ENCODE measurements at places on chromosomes 4 and X.

DNA sequence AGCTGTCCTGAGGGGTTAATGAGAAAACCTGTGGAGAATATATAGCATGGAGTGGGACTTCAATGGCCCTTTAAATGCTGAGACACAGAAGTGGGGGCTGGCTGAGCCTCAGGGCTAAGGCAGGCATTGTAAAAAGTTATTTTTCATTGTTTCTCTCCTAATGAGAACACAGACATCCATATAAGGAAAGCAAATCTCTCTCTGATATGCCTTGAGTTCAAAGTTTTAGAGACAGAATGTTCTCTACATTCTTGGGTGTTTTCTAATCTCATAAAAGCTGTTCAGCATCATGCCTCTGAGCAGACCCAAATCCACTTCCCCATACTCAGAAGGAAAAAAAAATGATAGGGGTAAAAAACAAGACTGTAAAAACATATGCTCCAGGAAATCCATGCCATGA is 16.8 kb upstream of the RAB40A start:
- no peak for DNase-seq

DNA sequence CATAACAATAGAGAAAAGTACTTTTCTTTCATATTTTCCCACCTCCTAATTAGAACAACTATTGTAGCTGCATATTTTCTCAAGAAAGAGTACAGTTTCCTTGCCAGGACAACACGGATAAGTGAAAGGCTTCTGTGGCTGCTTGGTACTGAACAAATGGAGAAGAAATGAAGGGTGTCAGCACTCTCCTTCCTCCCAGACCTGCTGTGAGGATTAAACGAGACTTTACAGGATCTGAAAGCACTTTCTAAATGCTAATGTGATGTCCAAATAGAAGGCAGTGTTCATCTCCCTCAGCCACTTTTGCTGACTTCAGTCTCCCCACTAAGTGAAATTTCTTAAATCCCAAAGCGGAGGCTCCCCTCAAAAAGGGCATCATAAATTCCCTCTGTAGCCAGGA is 13.9 kb downstream of the NIPAL1 start:
- DNase-seq: no peak

DNA sequence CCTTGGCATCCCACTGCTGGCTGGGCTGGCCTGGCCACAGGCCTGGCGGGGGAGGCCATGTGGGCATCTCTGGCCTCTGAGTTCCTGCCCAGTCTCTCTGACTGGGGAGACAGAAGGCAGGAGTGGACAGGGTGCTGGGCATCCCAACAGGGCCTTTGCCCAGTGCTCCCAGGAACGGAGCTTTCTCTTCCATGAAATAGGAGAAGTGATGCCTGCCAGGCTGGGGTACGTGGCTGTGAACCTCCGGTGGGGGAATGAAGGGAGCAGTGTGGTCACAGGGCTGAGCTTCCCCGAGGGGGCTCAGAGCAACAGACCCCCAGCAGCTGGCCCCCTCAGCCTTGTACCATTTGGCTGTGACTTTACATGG is 40.4 kb upstream of the HMX1 start:
- no peak for DNase-seq

DNA sequence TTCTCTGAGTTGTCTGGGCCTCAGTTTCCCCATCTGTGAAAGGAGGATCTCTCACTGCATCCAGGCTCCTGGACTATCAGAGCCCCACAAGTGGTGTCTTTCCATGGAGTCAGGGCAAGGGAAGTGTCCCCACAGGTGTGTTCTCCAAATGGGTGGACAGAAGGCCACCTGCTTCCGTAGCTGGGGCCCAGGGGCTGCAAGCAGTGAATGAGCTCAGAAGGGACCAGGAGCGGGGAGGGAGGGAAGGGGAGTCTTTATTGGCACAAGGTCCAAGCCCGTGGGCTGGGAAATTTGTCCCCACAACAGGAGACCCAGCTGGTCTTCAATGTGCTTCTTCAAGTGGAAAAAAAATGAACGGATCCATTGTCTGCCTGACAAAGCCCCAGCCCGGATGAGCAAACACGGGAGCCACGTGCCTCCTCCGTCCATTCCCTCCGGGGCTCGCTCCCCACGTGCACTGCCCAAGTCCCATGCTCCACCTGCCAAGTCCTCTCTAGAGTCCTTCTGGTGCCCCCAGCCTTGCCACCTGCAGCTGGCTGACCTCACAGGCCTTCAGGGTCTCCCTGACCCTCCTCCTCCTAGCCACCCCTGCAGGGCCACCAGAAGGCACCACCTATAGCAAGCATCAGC is 72.0 kb downstream of the JAKMIP1 start:
- DNase-seq: no peak

GRCh38 chrX:10529344-10529743 is 91.0 kb downstream of the MID1 start:
- peak; percentile 53 for DNase-seq

DNA sequence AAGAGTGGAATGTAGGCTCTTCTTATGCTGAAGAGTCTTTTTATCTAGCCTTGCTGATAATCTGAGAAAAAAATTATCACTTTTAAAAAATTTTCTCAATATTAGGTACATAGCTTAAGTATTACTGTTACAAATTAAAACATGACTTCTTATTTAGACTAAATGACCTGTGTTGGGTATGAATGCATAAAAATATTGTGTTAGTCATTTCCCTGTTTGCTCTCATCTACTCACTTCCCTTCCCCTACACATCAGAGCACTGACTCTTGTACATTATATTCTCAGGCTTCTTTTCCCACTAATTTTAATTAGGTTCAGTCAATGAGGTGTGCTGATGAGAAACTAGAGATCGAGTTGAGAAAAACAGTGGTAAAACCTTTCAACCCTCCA is 881.0 kb downstream of the PCDH18 start:
- no peak for DNase-seq

DNA sequence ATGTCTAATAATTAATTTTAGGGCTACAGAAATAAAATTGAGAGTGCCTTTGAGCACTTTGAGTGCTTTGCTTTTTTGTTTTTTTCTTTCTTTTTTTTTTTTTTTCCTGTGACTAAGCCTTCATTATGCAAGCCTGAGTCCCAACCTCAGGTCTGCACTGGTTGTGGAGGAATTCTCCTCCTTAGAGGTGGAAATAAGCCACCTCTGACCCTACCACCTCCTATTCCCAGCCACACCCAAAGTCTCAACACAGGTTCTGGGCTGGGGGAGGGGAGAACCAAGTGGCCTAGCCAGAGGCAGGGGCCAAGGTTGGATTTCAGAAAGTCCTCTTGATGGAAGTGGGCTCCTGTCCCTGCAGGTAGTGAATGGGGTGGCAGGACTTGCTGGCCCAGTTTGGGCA is 180.2 kb downstream of the ARAP2 start:
- no peak for DNase-seq

GRCh38 chr4:47287735-47288134 is 175.8 kb downstream of the COMMD8 start:
- DNase-seq: peak; percentile 89

DNA sequence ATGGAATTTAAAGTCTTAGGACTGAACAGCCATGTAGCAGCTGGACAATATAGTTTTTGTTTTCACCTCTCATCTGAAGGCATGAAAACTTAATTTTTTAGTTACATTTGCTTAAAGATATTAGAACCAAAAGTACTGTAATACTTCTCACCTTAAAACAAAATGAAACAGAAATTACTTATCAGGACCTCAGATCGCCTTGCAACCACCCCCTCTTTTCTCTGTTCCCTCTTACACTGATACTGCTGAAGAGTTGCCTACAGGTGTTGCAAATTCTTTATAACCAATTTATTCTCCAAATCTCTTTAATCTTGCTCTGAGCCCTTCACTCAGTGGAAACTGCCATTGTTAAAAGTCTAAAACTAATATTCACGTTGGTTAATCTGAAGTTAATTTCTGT is 145.0 kb downstream of the SPCS3 start:
- DNase-seq: no peak

DNA sequence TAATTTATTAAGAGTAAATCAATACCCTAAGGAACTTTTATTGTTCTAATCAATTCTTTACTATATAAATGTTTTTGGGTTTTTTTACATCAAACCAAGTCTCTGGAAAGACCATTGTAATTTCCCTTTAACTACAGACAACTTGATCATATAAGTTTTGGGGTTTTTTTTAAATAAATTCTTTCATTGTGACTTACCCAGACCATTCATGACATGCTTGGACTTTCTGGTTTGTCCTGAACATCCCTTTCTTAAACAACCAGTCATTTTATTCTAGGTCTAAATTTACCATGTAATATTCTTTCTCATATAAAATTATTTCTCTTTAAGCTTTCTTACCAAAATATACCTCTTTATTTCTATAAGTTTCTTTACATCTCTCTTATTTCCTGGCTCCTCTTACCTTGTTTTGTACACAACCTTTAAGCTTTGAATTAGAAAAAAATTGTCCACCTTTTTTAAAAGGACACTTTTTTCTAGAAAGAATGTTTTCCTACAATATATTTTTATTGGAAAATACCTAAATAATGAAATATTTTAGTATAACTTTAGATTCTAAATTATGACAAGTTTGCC is 8.4 kb downstream of the CNGA1 start:
- peak; percentile 34 for DNase-seq

GRCh38 chr4:183411291-183411861 is 33.1 kb upstream of the CDKN2AIP start:
- DNase-seq: peak; percentile 91

GRCh38 chr4:633976-634598 is 8.7 kb downstream of the PDE6B start:
- no peak for DNase-seq

DNA sequence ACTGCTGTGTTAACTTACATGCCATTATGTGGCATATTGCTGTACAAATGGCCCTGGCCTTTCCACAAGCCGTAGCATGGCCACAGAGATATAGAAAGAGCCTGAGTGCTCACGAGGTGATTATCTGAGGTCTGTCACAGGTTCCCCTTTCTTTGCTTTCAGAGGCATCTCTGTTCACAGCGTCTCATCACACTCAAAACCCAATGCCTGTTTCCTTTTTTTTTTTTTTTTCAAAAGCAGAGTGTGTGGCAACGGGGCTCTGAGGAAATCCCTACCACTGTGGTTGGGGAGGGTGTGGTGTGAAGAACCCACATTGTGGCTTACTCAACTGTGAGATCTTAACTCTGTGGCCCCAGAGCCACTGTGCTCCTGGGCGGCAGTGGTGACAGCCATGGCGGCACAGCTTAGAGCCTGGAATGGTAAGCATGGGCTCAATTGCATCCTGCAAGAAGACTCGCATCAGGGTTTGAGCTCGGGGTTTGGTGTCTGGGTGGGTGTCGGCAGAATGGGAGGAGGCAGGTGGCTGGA is 30.8 kb downstream of the RTL5 start:
- DNase-seq: no peak

GRCh38 chr4:720111-720860 is 14.7 kb downstream of the PCGF3 start:
- no peak for DNase-seq

DNA sequence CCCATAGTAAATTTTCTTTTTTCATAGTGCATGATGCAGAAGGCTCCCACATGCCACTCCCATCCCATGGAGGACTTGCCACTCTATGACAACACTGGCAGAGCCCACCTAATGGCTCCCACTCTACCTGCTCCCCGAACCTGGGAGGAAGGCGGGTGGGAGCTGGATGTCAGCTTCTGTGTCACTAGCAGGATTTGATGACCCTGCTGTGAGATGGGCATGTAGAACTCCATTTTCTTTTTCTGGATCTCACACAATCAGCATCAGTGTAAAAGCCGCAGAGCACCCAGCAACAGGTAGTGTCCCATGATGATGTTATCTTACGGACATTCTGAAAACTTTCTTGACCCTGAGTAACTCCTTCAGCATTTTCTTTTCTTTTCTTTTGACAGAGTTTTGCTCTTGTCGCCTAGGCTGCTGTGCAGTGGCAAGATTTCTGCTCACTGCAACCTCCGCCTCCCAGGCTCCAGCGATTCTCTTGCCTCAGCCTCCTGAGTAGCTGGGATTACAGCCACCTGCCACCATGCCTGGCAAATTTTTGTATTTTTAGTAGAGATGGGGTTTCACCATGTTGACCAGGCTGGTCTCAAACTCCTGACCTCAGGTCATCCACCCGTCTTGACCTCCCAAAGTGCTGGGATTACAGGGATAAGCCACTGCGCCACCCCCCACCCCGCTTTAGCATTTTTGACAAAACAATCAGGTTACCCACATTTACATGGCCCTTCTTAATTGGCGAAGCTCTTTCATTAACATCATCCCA is 15.0 kb upstream of the ADH1A start:
- no peak for DNase-seq

DNA sequence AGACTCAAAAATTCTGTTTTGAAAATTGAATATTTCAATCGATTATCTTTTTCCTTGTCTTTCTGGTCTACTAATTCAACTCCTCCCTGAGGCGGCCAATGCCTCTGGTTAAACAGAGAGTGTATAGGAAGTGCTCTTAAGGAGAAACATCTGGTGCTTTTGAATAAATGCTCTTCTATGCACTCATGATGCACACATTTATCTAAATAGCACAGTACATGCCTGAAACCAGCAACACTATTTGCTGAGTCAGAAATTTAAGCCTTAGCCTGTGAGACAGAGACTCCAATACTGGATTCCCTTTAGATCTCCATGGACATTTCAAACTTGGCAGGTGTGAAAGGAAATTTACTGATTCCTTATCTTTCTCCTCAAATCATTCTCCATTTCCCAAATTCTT is 118.6 kb downstream of the SLIT2 start:
- no peak for DNase-seq

GRCh38 chrX:48696909-48697727 is 584 bp downstream of the SUV39H1 start:
- peak; percentile 73 for DNase-seq

DNA sequence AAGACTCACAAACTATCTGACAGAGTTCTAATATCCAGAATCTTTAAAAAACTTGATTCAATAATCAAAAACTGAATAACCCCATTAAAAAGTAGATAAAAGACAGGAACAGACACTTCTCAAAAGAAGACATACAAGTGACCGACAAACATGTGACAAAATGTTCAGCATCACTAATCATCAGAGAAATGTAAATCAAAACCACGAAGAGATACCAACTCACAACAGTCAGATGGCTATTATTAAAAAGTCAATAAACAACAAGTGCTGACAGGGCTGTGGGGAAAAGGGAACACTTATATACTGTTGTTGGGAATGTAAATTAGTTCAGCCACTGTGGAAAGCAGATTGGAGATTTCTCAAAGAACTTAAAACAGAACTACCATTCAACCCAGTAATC is 138.1 kb upstream of the RASGEF1B start:
- no peak for DNase-seq

- DNase-seq: peak; percentile 55
These were observed 883 bp upstream of the KLHL4 start for GRCh38 chrX:87516717-87517121.

- DNase-seq: no peak
These were observed 72.5 kb downstream of the CNGA2 start for GRCh38 chrX:151806967-151807540.
